ENCODE measurements at places on chromosomes 5 and 9.

- DNase-seq: no peak
Measured at GRCh38 chr5:36421256-36421655, 119.6 kb upstream of the RANBP3L start.

- no peak for DNase-seq
Measured at GRCh38 chr9:3777137-3777536, 251.3 kb upstream of the RFX3 start.

DNA sequence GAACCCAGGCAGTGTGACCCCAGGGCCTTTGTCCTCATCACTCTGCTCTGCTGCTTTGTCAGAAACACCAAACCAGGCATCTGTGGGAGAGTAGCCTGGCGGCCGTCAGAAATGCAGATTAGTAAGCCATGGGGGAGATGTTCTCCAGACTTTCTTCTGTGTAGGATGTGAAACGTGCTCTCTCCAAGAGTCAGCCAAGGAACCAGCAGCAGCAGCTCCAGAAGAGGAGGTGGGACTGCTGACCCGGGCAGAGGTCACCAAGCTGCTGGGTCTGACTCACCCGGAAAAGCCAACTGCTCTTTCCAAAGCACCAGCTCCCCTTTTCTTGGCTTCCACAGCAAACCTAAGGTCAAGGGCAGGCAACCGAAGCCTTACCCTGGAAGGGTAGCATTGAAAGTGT is 14.4 kb upstream of the ABLIM3 start:
- no peak for DNase-seq

DNA sequence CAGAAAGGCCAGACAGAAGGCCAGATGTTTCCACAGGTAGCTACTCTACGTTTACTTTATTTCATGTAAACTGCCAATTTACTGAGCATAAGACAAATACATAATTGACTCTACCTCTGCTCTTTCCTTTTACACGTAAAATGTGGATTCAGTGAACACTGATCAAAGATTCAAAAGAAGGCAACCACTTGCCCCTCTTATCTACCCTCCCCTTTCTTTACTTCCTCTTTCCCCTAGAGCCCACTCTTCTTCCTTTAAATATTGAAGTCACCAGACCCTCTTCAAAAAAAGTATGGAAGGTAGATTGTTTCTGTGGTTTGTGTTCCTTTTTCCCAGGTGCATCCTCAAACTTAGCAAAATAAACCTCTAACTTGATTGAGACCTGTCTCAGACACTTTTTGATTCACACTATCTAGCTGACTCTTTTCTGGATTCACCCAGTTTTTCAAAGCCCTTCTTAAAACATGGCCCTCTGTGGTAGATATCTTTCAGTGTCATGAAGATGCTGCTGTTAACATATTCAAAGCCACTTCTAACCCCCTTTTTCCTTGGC is 6.7 kb downstream of the FAM114A2 start:
- no peak for DNase-seq

- DNase-seq: no peak
Measured at GRCh38 chr9:98222885-98223691, 30.7 kb upstream of the CORO2A start.

- DNase-seq: no peak
Measured at GRCh38 chr5:138778234-138778633, 25.0 kb downstream of the CTNNA1 start.

GRCh38 chr9:114086009-114086408 is 7.9 kb upstream of the AMBP start:
- no peak for DNase-seq

GRCh38 chr9:129496473-129497004 is 124.4 kb downstream of the C9orf50 start:
- peak; percentile 87 for DNase-seq

DNA sequence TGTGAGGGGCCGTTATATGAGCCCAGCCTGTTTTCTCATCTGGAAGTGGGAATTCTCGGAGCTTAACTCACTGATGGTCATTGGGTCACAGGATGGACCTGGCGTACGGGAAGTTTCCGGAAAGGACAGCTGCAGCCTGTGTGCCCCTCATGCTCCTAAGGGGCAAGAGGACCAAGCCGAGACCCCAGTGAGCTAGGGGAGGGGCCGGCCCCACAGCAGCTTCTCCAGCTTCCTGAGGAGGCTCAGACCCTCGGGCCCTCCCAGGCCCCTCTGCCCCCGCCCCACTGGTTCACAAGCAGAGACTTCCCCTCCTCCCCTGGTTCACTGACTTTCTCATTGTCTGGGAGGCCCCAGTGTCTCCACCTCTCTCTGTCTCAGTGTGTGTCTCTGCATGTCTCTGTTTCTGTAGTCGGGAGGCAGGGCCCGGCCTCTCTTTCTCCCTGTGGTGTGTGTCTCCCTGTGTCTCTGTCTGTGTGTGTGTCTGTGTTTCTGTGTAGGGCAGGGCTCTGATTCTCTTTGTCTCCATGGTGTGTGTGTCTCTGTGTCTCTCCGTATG is 32.3 kb upstream of the FIBCD1 start:
- no peak for DNase-seq

DNA sequence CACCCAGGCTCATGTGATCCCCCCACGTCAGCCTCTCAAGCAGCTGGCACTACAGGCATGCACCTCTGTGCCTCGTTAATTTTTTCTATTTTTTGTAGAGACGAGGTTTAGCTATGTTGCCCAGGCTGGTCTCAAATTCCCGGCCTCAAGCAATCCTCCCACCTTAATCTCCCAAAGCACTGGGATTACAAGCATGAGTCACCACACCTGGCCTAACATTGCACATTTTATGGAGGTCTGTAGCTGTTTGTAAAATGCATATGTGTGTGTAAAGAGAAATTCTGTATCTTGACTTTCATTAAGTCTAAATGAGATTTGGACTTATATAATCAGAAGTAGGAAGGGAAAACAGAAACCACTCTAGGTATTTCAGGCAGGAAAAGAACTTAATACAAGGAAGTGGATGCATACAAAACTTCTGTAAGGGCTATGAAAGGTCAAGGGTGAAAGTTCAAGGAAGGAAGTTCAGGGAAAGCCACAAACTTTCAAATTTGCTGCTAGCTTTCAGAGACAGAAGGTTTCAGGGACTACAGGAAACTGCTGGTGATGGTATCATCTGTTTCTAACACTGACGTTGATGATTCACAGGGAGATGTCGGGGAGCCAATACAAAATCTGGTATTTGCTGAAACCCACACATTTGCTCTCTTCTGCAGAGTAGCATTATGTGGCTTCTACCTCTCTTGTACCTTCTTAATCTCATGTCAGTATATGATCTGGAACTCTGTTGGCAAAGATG is 209.4 kb downstream of the PIK3R1 start:
- no peak for DNase-seq

DNA sequence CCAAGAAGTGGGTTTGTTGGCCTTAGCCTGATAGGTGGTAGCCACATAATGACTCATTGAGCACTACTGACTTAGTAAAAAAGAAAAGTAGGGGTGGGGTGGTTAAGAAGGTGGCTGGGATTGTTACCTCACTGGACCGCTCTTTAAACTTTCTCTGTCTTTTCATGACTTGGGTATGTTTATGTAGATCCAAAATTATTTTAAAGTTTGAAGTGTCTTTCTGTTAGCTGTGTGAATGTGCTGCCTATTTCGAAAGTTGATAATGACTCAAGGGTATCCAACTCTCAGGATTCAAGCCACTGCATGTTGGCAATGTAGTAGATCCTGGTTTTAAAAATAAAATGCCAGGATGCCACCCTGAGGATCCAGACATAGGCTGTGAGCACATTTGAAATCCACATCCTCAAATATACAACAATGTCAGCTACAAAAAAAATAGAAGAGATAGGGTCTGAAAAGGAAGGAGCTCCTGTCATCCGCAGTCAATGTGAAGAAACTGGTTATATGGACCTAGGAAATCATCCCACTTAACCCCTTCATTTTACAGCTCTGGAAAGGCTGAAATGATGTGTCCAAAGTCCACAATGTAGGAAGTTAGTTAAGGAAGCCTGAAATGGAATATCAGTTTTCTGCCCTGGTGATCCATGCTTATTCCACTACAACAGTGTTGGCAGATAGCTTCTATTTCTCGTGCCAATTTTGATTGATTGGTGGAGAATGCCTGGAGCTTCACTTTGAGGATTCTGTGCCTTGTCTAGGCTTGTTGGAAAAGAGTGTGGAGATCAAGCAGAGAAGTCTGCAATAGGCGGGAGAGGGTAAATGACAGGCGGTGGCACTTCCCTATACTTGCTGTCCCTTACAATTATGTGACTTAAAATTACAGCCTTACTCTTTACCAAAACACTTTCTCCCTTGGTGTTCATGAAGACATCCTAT is 23.4 kb downstream of the ZNF462 start:
- no peak for DNase-seq

- DNase-seq: no peak
Measured at GRCh38 chr9:137176302-137177182, 4.7 kb upstream of the TMEM210 start.

- DNase-seq: no peak
Measured at GRCh38 chr5:72167257-72167656, 60.0 kb downstream of the MAP1B start.

DNA sequence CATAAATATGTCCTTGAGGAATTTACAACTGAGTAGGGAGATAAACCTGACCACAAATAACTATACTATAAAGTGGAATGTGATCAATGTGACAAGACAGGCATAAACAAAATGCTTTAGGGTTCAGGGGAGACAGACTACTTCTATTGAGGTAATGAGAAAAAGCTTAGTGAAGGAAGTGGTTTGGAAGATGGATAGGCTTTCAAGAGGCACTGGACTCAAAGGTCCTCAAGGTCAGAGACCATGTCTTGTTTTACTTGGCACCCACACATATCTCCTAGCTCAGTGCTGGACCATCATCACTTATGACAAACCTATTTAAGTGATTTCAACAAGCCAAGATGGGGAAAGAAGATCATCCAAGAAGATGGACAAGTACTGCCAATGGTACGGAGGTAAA is 257.8 kb downstream of the BNC2 start:
- DNase-seq: no peak

GRCh38 chr9:126071076-126071750 is 255.4 kb upstream of the MVB12B start:
- no peak for DNase-seq

- DNase-seq: no peak
Measured at GRCh38 chr5:17763301-17763700, 129.0 kb downstream of the TAF11L14 start.

DNA sequence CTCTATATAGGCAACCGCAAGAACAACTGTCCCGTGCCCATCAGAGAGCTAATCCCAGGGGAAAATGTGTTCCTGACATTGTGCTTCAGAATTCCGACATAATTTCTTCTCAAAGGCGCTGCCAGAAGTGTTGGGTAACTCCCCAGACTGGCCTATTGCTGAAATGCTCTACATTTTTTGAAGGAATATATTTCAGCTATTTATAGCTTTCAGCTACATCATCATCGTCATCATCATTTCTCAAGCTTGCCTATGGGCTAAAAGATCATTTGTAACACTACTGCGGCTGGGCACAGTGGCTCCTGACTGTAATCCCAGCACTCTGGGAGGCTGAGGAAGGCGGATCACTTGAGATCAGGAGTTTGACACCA is 49.7 kb downstream of the MYO10 start:
- DNase-seq: no peak

DNA sequence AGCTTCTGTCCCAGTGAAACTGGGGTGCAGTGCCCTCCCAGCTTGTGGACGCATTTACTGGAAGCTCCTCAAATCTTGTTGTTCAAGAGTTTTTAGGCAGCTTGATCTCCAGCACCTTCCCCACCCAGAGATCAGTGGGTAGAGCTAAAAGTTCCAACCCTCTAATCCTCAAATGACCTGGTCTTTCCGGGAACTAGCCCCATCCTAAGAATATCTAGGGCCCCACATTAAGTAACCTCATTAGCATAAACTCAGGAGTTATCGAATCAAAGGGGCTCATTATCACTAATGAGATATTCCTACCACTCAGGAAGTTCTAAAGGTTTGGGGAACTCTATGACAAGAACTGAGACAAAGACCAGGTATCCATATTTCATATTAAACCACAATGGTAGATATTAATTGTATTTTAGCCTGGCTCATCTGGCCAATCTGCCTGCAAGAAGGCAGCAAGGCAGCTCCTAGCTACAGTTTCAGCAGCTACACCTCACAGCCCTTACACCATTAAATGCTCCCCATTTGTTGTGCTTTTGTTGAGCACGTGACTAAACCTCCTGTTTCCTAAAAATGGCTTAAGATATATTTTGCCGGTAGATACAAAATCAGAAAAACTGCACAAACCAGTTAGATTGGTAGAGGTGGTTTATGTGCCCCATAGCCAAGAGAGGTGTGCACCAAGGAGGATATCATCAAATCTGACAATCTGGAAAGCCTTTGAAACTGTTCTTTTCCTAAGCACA is 24.6 kb upstream of the SLC22A5 start:
- no peak for DNase-seq

GRCh38 chr5:145703856-145704255 is 131.3 kb downstream of the PRELID2 start:
- DNase-seq: no peak

DNA sequence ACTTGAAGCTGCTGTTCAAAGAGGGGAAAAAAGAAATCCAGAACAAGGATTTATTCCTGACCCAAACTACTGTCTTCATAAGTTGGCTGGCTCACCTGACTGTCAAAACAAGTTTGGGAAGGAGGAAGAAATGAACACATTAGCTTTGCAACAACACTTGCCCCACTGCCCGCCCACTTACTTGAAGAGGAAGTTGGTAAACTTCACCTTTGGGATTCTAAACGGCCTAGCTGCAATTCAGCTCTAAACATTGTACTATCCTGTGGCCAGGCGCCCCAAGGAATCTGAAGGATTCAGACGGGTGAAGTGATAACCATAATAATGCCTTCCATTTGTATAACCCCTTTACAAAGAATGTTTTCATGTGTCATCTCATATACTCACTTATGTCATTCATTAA is 199.4 kb downstream of the ARRDC3 start:
- no peak for DNase-seq

- peak; percentile 7 for DNase-seq
Measured at GRCh38 chr9:68780720-68781119, 75.7 kb downstream of the PIP5K1B start.

DNA sequence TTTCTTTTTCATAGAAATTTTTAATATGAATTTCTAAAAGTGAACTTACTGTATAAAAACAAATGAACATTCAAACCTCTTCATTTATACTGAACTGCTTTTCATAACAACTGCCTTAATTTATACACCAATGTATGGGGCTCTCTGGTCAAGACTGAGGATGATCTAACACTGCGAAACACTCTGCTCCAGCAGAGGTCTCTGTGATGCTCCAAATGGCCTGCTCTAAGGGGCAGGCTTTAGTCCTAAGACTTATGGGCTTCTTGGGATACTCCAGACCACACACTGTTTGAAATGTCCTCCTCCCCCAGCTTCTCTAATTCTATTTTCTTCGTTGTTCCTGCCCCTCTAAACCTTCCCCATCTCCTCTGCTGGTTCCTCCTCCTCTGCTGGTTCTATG is 58.5 kb downstream of the LIFR start:
- no peak for DNase-seq

- DNase-seq: no peak
Measured at GRCh38 chr9:77725046-77725694, 77.0 kb upstream of the GNA14 start.

- DNase-seq: no peak
Measured at GRCh38 chr5:17203329-17204132, 13.9 kb upstream of the BASP1 start.

GRCh38 chr9:121499177-121499426 is 542 bp downstream of the GGTA1 start:
- DNase-seq: no peak

Measured in stimulated activated CD4-positive, alpha-beta T cell treated with anti-CD3 and anti-CD28 coated beads, Interleukin-12 subunit alpha, Interleukin-12 subunit beta, amount 100 ng/mL, for 4 hours (primary cell).